Type B pancreatic cell (in vitro differentiated cells): ENCODE measurements at places on chromosomes 12 and 14.

DNA sequence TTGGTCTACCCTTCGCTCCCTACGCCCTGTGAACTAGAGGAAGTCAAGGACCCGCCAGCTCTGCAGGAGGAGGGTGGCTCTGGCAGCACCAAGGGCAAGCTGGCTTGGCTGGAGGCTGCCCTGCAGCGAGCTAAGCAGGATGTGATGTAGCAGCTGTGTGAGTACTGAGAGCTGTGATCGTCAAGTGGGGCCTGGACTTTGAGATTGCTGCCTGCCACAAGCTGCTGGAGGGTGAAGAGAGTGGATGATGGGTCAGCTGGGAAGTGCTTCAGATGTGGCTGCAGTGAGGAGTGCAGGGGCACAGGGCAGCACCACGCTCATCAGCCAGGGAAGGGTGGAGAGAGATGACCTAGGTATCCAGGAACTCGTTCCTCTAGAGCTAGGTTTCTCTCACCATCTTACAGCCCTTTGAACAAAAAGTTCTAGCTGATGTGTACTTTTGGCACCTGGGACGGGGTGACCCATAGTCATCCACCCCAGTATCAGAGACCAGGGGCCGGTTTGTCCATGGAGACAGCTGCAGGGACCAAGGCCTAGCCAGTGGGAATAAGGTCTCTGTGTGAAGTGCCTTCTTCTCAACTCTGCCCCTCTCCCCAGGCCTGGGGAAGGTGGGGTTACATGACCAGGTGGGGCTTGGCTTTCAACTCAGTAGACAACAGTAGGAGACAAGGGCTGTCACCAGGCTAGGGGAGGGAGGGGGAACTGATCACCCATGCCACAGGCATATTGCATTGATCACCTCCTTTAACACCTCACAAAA, 3.2 kb downstream of the KRT86 start:
- peak; percentile 48 for DNase-seq
- H3K36me3 ChIP-seq, result no peaks in the 10 kb centered on the region
- peak overlapping the region; percentile 53 for H3K27ac ChIP-seq
- H3K4me1 ChIP-seq, result peaks cover 22% of the 10 kb centered on the region
- no peak overlapping the region for H3K4me3 ChIP-seq

- no peaks in the 10 kb centered on the region for H3K27me3 ChIP-seq
- H3K4me3 ChIP-seq, result no peak overlapping the region
- H3K27ac ChIP-seq, result no peak overlapping the region
- no peaks in the 10 kb centered on the region for H3K4me1 ChIP-seq
Measured at GRCh38 chr12:127153996-127154395, 1113.0 kb upstream of the TMEM132C start.

- no peak overlapping the region for H3K27ac ChIP-seq
- H3K4me3 ChIP-seq, result no peak overlapping the region
- no peaks in the 10 kb centered on the region for H3K36me3 ChIP-seq
- no peaks in the 10 kb centered on the region for H3K27me3 ChIP-seq
- peaks cover 46% of the 10 kb centered on the region for H3K4me1 ChIP-seq
Measured at GRCh38 chr12:65324551-65324950, 46.1 kb downstream of the MSRB3 start.

DNA sequence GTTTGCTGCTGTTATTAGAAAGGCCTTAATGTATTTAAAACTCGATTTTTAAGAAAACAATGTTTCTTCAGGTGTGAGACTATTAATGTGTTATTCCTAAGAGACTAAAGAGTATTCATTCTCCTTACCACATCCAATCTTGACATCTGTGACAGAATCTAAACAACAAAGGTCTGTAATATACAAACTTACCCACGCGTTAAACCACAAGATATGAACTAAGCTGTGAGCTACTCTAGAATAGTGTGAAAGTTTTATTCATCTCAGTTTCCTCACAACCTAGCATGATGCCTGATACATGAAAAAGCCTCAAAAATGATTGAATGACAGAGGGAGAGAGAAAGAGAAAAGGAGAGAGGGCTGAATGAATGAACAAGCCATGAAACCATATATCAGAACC, 117.3 kb upstream of the COCH start:
- no peaks in the 10 kb centered on the region for H3K4me1 ChIP-seq
- no peak overlapping the region for H3K4me3 ChIP-seq
- no peak overlapping the region for H3K27ac ChIP-seq
- no peak for DNase-seq

- H3K27ac ChIP-seq, result no peak overlapping the region
- no peak overlapping the region for H3K4me3 ChIP-seq
- peaks cover 3% of the 10 kb centered on the region for H3K27me3 ChIP-seq
Measured at GRCh38 chr14:92789457-92790089, 4.5 kb upstream of the GOLGA5 start.

DNA sequence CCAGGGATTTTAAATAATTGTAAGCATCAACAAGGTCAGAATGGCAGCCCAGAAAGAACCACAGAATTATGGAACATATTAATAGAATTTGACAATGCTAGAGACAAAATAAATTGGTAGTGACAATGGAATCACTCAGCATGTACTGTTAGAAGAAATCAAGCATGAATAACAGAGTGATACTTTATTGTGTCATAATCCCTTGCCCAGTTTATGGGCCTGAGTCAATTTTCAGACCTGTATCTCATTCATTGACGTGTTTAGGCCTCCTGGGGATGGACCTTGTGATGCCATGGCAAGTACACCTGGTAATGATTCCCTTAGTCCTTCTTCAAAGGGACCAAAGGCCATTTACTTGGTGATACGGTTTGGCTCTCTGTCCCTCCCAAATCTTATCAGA, 12.8 kb upstream of the CCDC91 start:
- H3K36me3 ChIP-seq, result peaks cover 4% of the 10 kb centered on the region
- no peaks in the 10 kb centered on the region for H3K27me3 ChIP-seq
- no peak overlapping the region for H3K4me3 ChIP-seq
- no peak for DNase-seq
- H3K27ac ChIP-seq, result no peak overlapping the region
- no peaks in the 10 kb centered on the region for H3K4me1 ChIP-seq
